ENCODE measurements at places on chromosomes 3 and 15. TPM values are rescaled to one million over a fixed set of nuclear protein-coding genes. Genes with fewer than 3 reads are reported as not detected.

NOX5 gene
- total RNA-seq, result 0.30 TPM

ACAN gene
- total RNA-seq, result 0.90 TPM

MAPK6 gene
- total RNA-seq, result 47.4 TPM

CFAP91 gene
- total RNA-seq, result 0.31 TPM

WNT5A gene
- total RNA-seq, result 1.0 TPM

SEMA3F gene
- 11.5 TPM for total RNA-seq

HES1 gene
- 10.2 TPM for total RNA-seq

HSPBAP1 gene
- total RNA-seq, result 5.0 TPM

CPB1 gene
- total RNA-seq, result not detected

FETUB gene
- 0.10 TPM for total RNA-seq

HHATL gene
- total RNA-seq, result not detected

GADL1 gene
- not detected for total RNA-seq

BNIP2 gene
- total RNA-seq, result 56.2 TPM

CCR3 gene
- not detected for total RNA-seq

CAMK1 gene
- total RNA-seq, result 15.3 TPM

CNTN3 gene
- not detected for total RNA-seq
